Activated effector memory CD4-positive, alpha-beta T cell treated with anti-CD3 and anti-CD28 coated beads, Interleukin-2, amount 50 U/mL, for 16 hours (primary cell): ENCODE measurements at places on chromosomes 16 and 17.

GRCh38 chr16:63890081-63890480 is 1231.8 kb downstream of the CDH11 start:
- no peak for DNase-seq

- DNase-seq: peak; percentile 81
Measured at GRCh38 chr17:58577696-58578095, 63.3 kb upstream of the MTMR4 start.

DNA sequence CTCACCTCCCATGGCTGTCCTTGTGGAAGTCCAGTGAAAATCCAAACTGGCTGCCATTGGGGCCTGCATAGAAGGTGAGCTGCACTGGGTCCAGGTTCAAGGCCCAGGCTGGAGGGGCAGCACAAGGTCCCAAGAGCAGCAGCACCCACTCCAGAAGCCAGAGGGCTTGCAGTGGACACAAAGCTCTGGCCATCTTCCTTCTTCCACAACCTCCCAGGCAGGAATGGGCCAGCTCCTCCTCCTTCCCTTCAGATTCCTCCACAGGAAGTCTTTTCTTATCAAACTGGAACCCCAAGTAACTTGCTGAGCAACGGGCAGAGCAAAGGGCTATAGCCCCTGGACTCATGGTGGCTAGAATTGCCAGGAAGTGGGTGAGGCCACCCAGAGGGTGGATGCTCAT is at the start of gene ITGA2B:
TSS of gene ITGA2B (minus strand) at position 369 of the 400 bp plus-strand sequence. CDS start at position 193, 176 bp downstream.
- no peak for DNase-seq

GRCh38 chr17:61323003-61323908 is 76.4 kb upstream of the TBX2 start:
- DNase-seq: no peak

- no peak for DNase-seq
Measured at GRCh38 chr16:28935346-28935745, 3.6 kb downstream of the CD19 start.

DNA sequence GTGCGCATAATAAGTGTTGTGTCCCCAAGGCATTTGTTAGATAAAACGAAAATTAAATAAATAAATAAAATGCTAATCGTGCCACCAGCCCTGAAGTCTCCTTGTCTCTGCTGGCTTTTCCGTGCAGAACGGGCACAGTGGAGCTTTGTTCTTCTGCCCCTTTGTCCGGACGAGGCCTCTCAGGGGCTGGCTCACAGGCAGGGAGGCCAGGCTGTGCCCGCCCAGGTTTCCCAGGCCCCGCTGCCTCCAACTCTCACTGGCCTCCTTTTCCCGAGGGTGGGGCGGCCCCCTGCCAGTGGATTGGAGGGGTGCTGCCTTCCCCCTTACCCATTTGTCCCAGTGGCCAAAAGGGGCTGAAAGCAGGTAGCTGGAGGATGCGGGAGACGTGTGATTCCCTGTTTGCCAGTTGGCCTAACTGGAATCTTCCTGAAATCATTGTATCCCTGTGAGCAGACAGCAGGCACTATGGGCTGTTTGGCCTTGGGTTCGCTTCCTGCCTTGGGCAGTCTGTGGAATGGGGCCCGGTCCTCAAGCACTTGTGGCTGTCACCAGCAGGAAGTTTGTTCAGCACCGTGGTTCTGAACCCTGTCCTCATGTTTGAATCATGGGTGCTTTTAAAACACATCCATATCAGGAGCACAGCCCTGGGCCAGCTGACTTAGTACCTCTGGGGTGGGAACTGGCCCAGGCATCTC is 64.4 kb downstream of the KSR1 start:
- no peak for DNase-seq

DNA sequence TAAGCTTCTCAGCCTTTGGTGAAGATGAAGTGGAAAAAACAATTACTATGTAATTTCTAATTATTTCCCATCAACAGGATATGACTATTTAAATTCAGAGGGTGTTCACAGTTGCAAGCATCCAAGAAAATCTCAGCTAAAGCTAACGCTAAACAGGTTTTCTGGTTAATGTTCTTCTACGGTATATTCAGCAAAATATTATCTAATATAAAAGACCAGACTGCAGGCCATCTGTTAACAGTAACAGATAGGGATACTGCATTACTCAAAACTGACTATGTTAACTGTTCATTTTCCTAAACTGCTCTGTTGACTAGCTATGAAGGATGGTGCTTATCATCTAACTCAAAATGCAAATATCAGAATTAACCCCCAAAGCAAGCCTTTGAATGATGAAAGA is 32.8 kb downstream of the GLG1 start:
- DNase-seq: no peak

GRCh38 chr17:29100296-29100695 is 57.4 kb downstream of the PIPOX start:
- DNase-seq: no peak

DNA sequence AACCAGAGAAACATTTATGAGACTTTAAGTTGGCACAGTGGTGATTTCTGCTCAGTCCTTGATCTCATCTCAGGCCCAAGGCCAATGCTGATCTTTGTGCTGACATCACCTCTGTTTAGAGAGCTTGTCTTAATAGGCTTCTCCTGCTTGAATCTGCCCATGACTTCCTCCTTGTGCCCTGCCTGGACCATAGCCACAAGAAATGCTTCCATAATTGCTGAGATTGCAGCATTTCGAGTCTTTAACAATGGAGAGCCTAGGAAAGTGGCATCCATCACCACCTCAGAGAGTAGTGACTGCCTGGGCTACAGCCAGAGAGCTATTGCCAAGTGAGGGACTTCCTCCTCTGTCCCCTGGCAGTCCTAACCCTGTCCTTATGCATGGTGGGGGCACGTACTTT is 25.1 kb upstream of the MMP2 start:
- no peak for DNase-seq

GRCh38 chr17:75260641-75261335 is 618 bp downstream of the GGA3 start:
- no peak for DNase-seq

- no peak for DNase-seq
Measured at GRCh38 chr16:28180655-28181460, 30.9 kb downstream of the XPO6 start.

GRCh38 chr17:76213491-76213890 is 26.8 kb downstream of the RNF157 start:
- no peak for DNase-seq

DNA sequence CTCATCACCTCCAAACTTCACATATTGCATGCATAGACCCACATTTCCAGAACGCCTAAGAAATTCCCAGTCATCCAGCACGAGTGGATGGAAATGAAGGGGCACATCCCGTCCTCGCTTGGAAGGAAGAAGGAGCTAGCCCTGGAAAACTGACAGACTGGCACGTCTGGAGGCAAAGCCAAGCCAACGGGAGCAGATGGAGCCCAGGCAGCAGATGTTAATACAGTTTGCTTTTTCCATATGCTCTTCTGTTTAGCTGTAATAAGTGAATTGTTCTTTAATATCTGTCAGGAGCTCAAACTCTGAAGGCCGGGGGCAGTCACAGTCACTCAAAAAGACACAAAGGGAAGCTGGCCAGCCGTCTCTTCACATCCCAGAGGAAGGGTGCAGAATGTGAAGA is 187.7 kb downstream of the XYLT1 start:
- no peak for DNase-seq

DNA sequence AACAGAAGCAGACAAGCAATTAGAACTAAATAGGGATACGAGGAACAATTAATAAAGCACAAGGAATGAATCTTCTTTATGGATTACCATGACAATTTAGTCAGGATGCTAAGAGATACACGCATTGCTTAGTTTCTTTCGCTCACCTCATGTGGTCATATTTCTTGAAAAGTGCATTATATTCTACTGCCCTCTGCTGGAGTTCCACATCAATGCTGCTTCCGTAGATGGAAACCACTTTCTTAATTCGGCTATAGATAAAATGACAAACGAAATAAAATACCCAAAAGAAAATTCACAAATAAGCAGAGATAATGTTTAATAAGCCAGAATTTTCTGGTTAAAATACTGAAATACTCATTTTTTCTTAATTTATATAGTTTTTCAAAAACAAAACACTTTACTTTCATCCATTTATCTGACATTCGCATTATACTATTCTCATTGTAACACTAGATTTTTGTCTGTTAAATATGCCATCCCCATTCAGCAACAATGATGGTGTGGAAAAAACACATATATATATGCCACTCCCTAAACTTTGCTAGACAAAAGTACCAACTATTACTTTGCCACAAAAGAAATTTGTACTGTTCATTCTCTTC is 22.0 kb upstream of the PHLPP2 start:
- no peak for DNase-seq

DNA sequence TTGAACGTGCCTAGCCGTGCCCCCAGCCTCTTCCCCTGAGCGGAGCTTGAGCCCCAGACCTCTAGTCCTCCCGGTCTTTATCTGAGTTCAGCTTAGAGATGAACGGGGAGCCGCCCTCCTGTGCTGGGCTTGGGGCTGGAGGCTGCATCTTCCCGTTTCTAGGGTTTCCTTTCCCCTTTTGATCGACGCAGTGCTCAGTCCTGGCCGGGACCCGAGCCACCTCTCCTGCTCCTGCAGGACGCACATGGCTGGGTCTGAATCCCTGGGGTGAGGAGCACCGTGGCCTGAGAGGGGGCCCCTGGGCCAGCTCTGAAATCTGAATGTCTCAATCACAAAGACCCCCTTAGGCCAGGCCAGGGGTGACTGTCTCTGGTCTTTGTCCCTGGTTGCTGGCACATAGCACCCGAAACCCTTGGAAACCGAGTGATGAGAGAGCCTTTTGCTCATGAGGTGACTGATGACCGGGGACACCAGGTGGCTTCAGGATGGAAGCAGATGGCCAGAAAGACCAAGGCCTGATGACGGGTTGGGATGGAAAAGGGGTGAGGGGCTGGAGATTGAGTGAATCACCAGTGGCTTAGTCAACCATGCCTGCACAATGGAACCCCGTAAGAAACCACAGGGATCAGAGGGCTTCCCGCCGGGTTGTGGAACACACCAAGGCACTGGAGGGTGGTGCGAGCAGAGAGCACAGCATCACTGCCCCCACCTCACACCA is 724 bp downstream of the GAA start:
- DNase-seq: no peak

- no peak for DNase-seq
Measured at GRCh38 chr17:13154398-13154797, 136.6 kb upstream of the ELAC2 start.

DNA sequence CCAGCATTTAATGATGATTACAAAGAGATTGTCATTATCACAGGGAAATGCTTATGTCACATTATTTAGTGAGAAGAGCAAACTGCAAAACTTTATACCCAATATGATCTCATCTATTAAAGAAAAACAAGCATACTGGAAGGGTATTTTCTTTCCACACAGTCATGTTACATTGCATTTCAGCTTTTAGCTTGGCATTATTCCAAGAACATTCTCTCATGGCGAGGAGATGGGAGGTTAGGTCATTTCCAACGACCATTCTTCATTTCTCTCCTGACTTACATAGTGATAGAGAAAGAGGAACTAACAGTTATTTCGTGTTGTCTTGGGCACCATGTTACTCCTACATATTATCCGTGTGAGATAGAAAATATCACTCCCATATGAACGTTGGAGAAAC is 309.4 kb upstream of the XYLT1 start:
- no peak for DNase-seq

GRCh38 chr16:20799599-20799998 is 6.7 kb downstream of the ERI2 start:
- DNase-seq: no peak

- DNase-seq: no peak
Measured at GRCh38 chr17:9472541-9472940, 103.1 kb downstream of the STX8 start.

GRCh38 chr17:79950306-79950705 is 85.4 kb downstream of the TBC1D16 start:
- peak; percentile 57 for DNase-seq

GRCh38 chr16:49756775-49757558 is 98.9 kb downstream of the ZNF423 start:
- no peak for DNase-seq

DNA sequence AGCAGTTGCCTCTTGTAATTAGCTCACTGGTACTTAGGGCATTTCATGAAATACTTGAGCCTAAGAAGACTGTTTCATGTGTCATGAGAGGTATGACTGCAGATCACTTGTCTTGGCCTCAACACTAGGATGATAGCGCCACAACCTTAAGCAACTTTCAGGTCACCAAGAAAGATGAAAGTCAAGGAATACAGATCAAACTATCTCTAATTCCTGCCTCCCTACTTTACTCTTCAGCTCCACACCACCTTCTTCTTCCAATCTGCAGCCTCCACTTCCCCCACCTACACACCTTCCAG is 28.0 kb downstream of the GNA13 start:
- no peak for DNase-seq
